WERI-Rb-1 (cell line): ENCODE measurements at places on chromosomes 1 and 21.

- DNase-seq, result peak; percentile 46
Measured at GRCh38 chr1:85321237-85321964, 45.0 kb upstream of the BCL10 start.

- no peak for DNase-seq
Measured at GRCh38 chr1:116284819-116285390, 88.1 kb upstream of the ATP1A1 start.

DNA sequence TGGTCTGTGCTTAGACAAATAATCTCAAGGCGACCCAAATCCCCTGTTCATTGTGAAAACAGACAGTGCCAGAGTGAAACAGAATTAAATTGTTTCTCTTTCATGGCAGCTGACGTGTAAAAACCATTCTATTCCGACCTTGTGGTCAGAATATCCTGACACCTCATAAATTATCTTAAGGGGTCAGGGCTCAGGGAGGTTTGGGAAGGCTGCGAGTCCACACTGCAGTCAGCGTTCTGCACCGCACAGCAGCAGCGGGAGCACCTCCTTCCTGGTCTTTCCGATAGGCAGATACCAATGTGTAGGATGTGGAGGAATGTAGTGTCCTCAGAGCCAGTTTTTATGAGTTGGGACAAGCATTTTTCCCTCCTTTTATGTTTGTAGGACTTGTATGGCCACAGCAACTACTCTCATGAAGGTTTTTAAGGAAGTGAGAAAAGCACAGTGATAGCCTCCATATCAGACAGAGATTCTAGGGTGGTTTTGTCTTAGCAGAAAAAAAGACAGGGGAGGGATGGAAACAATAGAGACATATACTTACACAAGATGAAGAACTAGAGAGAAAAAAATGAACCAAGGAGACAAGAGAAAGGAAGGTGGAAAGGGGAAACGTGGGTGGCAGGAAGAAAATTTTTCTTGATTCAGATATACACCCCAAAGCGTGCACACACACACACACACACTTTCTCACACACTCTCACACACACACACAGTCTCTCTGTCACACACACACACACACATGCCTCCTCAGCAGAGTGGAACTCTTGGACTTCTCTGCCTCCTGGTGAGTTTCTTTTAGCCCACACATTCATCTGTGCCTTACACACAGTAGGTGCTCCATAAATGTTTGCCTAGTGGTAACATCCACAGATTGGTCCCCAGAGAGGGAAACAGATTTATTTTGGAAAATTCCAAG lies 68.6 kb downstream of the NTMT2 start:
- no peak for DNase-seq

GRCh38 chr1:75614399-75614756 lies 3.5 kb upstream of the SLC44A5 start:
- DNase-seq, result peak; percentile 75

DNA sequence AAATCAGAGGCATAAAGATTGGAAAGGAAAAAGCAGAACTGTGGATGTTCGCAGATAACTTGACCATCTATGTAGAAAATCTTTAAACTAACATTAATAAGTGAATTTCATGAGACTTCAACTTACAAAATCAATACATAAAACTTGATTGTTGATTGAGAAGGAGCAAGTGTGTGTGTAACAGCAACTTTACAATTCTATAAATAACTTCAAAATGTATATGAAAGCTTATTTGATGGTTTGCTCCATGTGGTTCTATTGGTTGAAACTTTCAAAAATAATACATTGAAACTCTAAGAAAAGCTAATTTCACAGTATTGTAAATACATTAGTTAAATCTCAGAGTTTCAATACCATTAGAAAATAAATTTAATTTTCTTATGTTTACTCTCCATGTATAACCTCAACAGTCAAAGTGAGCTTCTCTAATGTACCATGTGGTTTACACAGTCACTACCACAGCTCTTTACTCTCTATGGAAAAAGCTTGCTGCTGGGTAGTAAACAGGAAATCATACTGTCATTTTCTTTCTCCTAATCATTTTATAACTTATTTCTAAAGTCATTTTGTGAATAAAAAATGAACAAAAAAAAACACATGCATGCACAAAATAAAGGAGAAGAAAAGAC lies 12.0 kb downstream of the AKT3 start:
- DNase-seq, result no peak

- DNase-seq, result no peak
Measured at GRCh38 chr1:36217670-36218069, 6.6 kb upstream of the THRAP3 start.

DNA sequence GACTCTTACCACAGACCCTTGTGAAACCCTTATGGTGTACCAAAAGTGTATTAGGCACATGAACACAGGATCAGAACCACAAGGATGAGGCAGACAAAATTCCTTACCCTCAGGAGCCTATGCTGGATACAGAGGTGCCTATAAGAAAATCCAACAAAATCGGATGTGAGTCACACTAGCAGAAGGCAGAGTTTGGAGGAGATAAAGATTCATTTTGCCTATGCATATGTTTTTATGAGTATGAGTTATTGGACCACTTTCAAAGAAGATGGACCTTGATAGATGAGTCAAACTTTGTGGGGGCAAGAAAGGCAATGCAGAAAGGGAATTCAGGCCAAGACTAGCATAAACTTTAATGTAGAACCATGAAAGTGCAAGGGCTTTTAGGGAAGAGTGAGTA lies 17.0 kb downstream of the CAMK1G start:
- DNase-seq, result no peak

DNA sequence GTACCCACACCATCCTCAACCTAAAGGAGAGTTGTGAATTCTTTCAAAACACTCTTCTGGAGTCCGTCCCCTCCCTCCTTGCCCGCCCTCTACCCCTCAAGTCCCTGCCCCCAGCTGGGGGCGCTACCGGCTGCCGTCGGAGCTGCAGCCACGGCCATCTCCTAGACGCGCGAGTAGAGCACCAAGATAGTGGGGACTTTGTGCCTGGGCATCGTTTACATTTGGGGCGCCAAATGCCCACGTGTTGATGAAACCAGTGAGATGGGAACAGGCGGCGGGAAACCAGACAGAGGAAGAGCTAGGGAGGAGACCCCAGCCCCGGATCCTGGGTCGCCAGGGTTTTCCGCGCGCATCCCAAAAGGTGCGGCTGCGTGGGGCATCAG lies 638 bp upstream of the OLIG2 start:
- DNase-seq, result peak; percentile 85

DNA sequence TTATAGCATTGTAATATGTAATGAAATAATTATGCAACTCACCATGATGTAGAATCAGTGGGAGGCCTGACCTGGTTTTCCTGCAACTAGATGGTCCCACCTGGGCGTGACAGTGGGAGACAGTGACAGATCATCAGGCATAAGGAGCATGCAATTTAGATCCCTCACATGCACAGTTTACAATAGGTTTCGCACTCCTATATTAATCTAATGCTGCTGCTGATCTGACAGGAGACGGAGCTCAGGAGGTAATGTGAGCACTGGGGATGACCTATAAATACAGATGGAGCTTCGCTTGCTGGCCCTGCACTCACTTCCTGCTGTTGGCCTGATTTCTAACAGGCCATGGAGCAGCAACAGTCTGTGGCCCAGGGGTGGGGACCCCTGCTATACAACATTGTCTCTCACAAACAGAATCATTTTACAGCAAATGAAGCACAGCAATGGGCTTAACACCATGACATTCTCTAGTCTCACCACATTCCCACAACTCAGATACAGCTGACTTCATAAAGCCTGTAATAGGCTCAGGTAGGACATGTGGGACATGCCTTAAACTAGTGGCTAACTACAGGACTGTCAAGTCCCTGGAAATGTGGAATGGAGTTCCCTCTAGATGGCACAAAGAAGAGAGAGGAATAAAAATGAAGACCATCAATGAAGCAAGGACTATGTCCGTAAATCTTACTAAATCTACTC lies 40.7 kb upstream of the SLC5A9 start:
- DNase-seq, result peak; percentile 12

DNA sequence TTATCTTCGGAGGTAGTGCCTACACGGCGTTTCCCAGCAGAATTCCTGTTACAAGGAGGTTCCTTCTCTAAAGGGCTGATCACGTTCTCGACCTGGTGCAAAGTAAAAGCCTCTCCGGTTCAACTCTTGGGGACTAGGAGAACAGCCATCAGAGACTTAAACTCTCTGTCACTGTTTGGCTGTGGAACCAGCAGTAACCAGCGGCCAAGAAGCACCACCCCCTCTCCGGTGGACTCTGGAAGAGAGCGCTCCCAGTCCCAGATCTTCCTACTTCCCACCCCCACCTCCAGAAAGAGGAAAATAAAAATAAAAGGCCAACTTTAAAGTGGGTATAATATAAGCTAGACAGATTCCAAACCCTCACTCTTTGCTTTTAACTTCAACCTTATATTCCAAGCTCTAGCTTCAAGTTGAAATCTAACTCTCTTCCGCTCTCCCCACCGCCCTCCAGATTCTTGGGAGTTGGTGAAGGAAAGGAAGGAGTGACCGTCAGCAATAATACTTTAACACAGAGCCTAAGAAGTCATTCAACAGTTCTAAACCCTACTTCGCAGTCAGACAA lies 2.9 kb downstream of the BRINP3 start:
- no peak for DNase-seq

GRCh38 chr1:70043804-70044203 lies 161.6 kb downstream of the LRRC40 start:
- no peak for DNase-seq

- DNase-seq, result peak; percentile 74
Measured at GRCh38 chr1:162822391-162823200, 32.1 kb downstream of the HSD17B7 start.

GRCh38 chr1:43885279-43885801 lies 48.3 kb upstream of the ARTN start:
- no peak for DNase-seq

GRCh38 chr1:209627027-209627731 lies 25.0 kb downstream of the LAMB3 start:
- no peak for DNase-seq

DNA sequence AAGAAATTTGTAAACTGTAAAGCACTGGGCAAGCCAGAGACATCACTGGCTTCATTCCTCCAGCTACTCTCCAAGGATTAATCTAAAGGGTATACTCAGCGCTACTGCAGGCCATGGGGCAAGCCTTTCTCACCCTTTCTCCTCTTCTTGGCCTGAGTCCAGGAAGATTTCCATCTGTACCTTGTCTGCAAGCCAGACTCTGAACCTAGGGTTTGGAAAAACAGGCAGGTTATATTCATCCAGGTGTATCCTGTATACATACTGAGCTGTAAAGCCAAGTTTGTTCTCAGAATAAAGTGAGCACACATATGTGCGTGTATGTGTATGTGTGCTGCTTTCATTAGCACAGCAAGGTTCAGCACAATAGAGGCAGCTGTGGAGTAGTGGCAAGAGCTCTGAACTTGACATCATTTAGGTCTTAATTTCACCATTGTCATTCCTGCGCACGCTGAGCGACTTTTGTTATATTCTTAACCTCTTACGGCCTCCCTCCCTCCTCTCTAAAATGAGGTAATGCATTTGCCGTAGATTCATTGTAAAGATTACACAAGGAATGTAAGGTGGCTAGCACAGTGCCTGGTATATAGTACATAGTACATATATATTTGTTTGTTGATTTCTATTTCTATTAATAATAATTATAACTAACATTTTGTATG lies 128.1 kb upstream of the JUN start:
- DNase-seq, result no peak

DNA sequence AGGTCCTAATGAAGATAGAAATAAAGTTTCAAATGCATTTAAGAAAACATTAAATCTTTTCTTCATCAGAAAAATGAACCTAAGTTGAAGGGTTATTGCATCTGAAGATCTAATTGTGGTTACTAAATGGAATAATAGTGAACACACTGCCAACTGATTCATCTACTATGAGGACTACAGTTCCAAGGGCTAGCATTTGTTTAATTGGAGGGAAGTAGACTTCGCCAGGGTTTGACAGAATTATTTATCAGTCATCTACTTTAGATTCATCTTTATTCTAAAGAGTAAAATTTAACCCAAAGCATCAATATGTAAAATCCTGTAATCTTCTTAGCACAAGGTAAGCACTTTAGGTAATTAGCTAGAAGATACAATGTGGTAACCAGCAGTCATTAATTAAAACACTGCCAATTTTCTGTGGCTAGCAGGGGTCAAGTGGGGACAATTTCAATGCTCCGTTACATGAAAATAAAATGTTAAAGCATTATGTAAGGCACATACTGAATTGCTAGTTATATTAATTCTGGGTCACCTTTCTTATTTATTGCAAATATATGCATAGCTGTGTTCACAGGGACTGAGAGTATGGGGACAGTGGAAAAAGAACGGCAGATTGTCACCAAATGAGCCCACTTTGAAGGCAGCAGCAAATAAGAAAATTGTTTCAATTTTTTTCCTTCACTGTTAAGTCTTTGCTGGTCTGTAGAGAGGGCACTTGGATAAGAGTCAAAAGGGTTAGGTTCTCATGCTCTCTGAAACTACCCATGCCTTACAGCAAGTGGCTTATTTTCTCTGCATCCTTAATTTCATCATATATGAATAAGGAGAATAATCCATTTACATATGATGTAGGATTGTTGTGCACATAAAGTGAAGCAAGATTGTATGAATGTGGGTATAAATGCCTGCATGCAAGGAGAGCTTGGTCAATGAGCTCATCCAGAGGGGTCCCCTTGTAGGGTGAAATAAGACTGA lies 416.0 kb downstream of the PCP4 start:
- no peak for DNase-seq

DNA sequence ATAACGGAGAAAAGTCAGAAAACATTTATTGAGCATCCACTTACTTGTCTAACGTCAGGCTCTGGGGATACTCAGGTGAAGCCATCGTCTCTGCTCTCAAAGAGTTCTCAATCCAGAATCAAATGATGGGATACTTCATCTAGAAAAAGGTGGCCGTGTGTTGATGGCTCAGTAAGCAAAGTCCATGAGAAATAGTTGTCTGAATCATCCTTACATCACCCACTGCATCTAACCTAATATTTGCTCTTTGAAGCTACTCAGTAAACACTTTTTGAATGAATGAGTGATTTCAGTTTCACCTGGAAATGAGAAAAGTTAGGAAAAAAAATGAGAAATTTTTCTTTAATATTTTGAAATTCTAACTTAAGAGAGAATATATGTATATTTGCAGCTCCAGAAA lies 155.3 kb upstream of the PKN2 start:
- no peak for DNase-seq

GRCh38 chr1:109620401-109620791 lies 759 bp downstream of the AMPD2 start:
- DNase-seq, result no peak

DNA sequence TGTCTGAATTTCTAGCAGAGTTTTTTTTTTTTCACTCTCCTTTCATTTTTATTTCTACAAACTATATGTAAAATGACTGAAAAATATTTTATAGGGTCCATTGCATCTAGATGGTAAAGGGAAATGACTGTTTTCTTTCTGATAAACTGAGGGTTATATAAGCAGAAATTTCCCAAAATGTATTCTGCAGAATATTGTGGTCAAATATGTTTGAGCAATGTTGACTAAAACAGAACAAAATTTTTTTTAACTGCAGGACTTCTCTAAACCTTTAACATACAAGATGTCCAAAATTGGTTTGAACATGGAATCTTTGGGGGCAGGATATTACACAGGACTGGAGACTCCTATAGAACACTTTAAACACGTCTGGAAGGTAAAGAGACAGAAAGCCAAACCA lies 190.5 kb downstream of the TOMM20 start:
- DNase-seq, result no peak
